Hepatocyte (in vitro differentiated cells): ENCODE measurements at places on chromosomes 3 and 15. TPM values are rescaled to one million over a fixed set of nuclear protein-coding genes. Genes with fewer than 3 reads are reported as not detected.

Gene OXTR
- total RNA-seq: 1.6 and 1.9 TPM in 2 replicates

Gene KLHL40
- total RNA-seq: not detected in 2 replicates

Gene STARD5
- total RNA-seq: 7.2 and 8.2 TPM in 2 replicates

Gene ACAA1
- total RNA-seq: 141 and 152 TPM in 2 replicates

Gene CFAP161
- total RNA-seq: 0.32 TPM in 1 of 2 replicates, not detected in the other

Gene WDR72
- total RNA-seq: 6.0 and 6.4 TPM in 2 replicates

Gene KCNMB3
- 2.2 and 2.6 TPM in 2 replicates for total RNA-seq
